T1000 (cell line): ENCODE measurements at places on chromosomes 1 and 21.

- DNase-seq: no peak
These were observed 39.5 kb upstream of the MYOCOS start for GRCh38 chr1:171582589-171582988.

DNA sequence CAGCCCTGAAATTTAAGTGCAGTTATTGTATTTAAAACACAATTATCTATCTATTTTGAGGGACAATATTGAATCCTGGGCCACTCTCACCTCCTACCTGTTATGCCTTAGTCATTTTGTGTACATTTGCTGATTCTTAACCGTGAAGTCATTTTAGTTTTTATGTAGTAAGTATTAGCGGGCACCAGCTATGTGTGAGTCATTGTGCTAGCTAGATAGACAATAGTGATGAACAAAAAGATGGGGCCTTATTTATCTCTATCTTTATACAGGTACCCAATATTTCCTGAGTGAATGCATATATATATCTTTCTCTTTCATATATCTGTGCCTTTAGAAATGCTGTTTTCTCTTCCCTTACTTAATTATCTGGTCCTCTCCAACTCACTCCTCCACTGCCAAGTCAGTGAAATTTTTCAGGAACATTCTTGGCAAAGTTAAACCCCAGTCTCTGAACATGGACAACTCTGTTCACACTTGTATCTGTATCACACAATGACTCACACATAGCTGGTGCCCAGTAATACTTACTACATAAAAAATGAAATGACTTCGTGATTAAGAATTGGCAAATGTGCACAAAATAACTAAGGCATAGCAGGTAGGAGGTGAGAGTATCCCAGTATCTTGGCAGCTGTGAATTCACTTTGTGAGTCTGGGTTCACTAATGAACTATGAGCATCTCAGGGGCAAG, 166.0 kb upstream of the C8B start:
- no peak for DNase-seq

DNA sequence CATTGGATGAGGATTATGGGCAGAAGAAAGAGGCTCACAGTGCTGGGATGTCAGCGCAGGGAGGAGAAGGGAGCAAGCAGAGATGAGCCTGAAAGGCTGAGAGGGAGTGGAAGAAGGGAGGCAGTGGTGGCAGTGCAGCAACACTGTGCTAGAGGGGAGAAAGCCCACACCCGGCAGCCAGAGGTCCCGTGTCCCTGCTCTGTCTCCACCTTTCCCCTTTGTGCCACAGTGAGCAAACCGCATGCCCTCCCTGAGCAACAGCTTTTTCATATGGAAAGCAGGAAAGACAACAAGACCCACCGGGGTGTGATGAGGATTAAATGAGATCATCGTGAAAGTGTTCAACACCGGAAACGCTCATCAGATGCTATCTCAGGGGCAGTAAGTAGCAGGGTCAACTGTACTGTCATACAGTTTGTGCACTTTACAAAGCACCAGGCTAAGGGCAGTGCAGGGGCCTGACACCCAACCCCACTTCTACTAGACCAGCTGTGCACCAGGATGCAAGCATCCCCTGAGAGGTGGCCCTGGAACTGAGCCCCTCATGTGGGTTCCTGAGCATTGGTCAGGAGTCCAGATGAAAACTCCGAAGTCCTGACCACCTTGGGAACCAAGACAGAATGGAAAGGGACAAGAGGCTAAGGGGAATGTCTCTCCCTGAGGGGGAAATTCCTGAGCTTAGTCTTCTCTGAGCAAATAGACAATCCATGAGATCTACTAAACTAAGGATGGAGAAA, 9.1 kb downstream of the NHLH1 start:
- no peak for DNase-seq

DNA sequence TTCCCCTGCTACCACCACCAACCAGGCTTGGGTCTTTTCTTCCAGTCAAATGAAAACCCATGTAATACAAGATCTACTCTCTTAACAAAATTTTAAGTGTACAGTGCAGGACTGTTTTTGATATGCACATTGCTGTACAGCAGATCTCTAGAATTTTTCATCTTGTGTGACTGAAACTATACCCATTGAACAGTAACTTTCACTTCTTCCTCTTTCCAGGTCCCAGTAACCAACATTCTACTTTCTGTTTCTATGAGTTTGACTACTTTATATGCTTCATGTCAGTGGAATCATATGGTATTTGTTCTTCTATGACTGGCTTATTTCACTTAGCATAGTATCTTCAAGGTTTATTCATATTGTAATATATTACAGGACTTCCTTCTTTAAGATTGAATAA, 45.3 kb upstream of the PLPPR4 start:
- no peak for DNase-seq
